Endodermal cell (in vitro differentiated cells): ENCODE measurements at places on chromosomes 1 and 21.

GRCh38 chr1:54866801-54867716 is 19.9 kb downstream of the DHCR24 start:
- no peaks in the 10 kb centered on the region for H3K27me3 ChIP-seq
- peaks cover 96% of the 10 kb centered on the region for H3K36me3 ChIP-seq
- no peak overlapping the region for H3K27ac ChIP-seq
- peak; percentile 40 for DNase-seq
- no peaks in the 10 kb centered on the region for H3K4me1 ChIP-seq

- DNase-seq: peak; percentile 5
- no peak overlapping the region for H3K4me3 ChIP-seq
- no peaks in the 10 kb centered on the region for H3K27me3 ChIP-seq
- H3K36me3 ChIP-seq: peaks cover 13% of the 10 kb centered on the region
- no peak overlapping the region for H3K27ac ChIP-seq
Measured at GRCh38 chr1:155170806-155171205, 2.3 kb downstream of the KRTCAP2 start.

GRCh38 chr1:42784547-42784945 is 245 bp upstream of the TMEM269 start:
- H3K4me1 ChIP-seq: no peaks in the 10 kb centered on the region
- peaks cover 26% of the 10 kb centered on the region for H3K36me3 ChIP-seq
- H3K27ac ChIP-seq: no peak overlapping the region
- no peaks in the 10 kb centered on the region for H3K27me3 ChIP-seq
- no peak for DNase-seq

GRCh38 chr1:152436593-152437496 is 22.8 kb upstream of the CRNN start:
- no peak overlapping the region for H3K4me3 ChIP-seq
- DNase-seq: no peak
- H3K27ac ChIP-seq: no peak overlapping the region

DNA sequence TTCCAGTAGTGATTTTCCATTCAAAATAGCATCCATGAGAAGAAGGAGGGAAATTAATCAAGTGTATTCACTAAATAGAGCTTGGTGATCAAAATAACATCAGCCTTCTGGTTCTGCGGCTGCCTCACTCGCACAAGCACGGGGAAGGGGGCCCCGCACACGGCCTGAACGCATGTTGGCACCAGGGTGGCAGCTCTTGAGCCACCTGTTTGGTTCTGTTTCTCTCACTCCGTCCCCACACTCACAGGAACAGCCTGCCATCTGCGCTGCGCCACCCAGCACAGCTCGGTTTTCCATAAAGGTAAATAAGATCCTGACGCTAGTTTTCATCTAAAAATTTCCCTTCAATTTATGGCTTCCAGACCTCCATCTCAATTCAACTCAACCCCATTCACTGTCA is 49.4 kb downstream of the TIAM1 start:
- no peak overlapping the region for H3K27ac ChIP-seq
- H3K36me3 ChIP-seq: no peaks in the 10 kb centered on the region
- no peaks in the 10 kb centered on the region for H3K27me3 ChIP-seq
- DNase-seq: no peak
- no peak overlapping the region for H3K4me3 ChIP-seq

DNA sequence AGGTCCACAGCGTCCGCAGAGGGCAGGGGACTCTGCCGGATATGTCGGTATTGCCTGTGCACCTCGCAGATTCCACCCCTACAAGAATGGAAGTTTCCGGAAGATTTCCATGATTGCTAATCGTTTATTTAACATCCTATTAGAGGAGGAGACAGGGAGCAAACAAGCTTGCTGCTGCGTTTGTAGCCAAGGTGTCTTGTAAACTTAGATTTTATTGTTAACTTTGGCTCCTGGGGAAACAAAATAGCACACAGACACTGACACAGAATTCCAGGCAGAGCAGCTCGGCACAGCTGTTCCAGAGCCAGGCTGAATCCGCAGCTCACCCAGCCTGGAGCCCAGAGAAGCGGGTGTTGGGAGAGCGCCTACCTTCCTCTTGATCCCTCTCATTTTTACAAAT is 75.7 kb downstream of the AJAP1 start:
- peaks cover 17% of the 10 kb centered on the region for H3K36me3 ChIP-seq
- no peaks in the 10 kb centered on the region for H3K4me1 ChIP-seq
- no peak for DNase-seq
- H3K4me3 ChIP-seq: no peak overlapping the region

DNA sequence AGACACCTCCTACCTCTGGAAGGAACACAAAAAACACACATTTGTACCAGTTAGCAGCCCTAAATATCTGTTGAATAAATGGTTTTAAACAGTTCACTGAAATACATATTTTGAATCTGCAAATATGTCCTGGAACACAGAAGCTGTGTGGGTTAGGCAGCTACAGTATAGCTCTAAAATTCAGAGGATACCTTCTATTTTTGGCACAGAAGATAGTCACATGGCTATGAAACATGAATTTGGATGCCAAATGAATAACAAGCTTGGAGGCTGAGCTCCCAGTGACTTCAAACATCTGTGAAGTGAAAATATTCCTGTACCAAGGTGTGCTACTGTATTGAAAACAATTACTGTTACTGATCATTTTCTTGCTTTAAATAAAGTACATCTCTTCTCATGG is 391.5 kb upstream of the ADGRL2 start:
- H3K27me3 ChIP-seq: no peaks in the 10 kb centered on the region
- H3K4me1 ChIP-seq: no peaks in the 10 kb centered on the region
- no peak for DNase-seq
- H3K4me3 ChIP-seq: no peak overlapping the region
- no peak overlapping the region for H3K27ac ChIP-seq
- H3K36me3 ChIP-seq: no peaks in the 10 kb centered on the region

DNA sequence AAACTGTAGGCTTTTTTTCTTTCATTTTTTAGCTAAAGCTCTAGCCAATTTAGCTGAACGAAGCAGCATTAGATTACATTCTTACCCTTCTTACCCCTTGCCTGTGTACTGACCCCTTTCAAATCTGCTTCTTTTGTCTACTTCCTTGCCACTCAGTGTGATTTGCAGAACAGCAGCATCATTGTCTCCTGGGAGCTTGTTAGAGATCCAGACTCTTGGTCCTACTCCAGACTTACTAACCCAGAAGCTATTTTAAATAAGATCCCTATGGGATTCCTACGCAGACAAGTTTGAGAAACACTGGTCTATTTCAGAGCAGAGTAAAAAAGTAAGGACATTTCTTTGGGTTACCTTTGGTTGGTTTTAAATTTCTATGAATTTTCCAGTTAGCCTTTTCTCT is 13.8 kb downstream of the LRRC39 start:
- no peaks in the 10 kb centered on the region for H3K27me3 ChIP-seq
- no peaks in the 10 kb centered on the region for H3K4me1 ChIP-seq
- H3K4me3 ChIP-seq: no peak overlapping the region
- H3K36me3 ChIP-seq: no peaks in the 10 kb centered on the region
- no peak for DNase-seq
- peak overlapping the region; percentile 70 for H3K27ac ChIP-seq

DNA sequence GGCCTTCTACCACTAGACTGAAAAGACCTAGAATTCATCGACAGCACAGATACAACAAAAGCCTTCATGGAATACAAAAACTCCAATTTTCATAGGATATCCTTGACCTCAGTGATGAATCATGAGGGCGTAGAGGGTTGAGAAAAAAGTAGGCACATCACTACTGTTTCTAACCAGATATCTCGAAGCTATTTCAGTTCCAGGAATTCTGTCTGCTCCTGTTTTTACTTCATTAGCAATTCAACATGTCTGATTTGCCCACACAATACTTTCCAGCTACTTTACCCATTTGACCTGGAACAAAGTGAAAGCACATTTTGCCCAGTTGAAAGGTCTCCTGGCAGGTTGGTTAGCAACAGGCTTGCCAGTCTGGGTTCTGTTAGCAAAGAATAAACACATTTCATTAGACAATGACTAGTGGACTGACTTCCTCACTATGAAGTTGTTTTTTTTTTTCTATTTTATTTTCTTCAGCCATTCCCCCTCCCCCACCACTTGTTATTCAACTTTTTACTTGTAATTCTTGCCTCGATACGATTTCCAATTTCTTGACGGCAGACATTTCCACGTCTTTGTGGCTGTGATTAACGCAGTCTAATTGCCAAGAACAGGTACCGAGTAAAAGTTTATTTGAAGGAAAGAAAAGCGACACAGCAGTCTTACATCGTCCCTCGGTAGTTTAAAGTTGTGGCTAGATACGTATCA is 4.0 kb upstream of the ZBTB18 start:
- H3K4me1 ChIP-seq: peaks cover 13% of the 10 kb centered on the region
- H3K27ac ChIP-seq: peak overlapping the region; percentile 99
- no peaks in the 10 kb centered on the region for H3K36me3 ChIP-seq

DNA sequence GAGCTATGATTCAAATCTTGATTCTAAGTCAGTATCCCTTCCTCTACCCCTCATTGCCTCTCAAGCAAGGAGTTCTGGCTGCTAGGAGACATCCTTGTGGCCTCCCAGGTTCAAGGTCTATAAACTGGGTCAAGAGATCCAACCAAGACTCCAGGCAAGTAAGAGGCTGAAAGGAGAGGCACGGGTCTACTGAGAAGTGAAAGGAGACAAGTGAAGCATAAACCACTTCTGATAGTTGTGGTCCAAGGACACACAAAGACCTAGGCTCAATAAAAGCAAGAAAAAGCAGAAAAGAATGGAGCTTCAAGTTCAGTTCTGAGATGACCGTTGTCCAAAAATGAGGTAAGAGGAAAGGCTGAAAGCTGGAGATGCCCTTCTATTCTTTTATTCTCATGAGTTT is 17.8 kb upstream of the PPP2R5A start:
- peaks cover 5% of the 10 kb centered on the region for H3K4me1 ChIP-seq
- H3K36me3 ChIP-seq: no peaks in the 10 kb centered on the region
- H3K4me3 ChIP-seq: no peak overlapping the region
- no peaks in the 10 kb centered on the region for H3K27me3 ChIP-seq
- H3K27ac ChIP-seq: no peak overlapping the region
- no peak for DNase-seq

GRCh38 chr1:14298806-14299205 is 299.7 kb upstream of the KAZN start:
- peaks cover 3% of the 10 kb centered on the region for H3K27me3 ChIP-seq
- DNase-seq: no peak
- H3K36me3 ChIP-seq: no peaks in the 10 kb centered on the region
- no peak overlapping the region for H3K27ac ChIP-seq
- H3K4me3 ChIP-seq: no peak overlapping the region

- H3K4me1 ChIP-seq: peaks cover 2% of the 10 kb centered on the region
- H3K27ac ChIP-seq: no peak overlapping the region
- no peaks in the 10 kb centered on the region for H3K36me3 ChIP-seq
Measured at GRCh38 chr1:92211166-92211565, 6.5 kb upstream of the C1orf146 start.

DNA sequence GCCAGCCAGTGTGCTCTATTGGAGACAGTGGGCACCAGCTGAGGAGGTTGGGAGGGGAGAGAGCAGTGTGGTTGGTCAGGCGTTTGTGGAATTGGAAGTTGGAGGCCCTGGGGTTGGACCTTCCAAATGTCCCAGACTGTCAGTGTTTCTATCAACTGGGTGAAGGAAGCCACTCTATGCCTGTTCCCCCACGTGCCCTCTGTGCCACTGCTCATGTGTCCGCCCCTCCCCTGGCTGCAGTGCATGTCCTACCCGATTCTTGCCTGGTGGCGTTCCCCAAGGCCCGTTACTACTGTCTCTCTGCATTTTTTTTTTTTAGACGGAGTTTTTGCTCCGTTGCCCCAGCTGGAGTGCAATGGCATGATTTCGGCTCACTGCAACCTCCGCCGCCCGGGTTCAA is 21.1 kb downstream of the ADORA1 start:
- H3K36me3 ChIP-seq: no peaks in the 10 kb centered on the region
- no peak overlapping the region for H3K27ac ChIP-seq
- DNase-seq: peak; percentile 41
- peaks cover 10% of the 10 kb centered on the region for H3K4me1 ChIP-seq
- no peak overlapping the region for H3K4me3 ChIP-seq

DNA sequence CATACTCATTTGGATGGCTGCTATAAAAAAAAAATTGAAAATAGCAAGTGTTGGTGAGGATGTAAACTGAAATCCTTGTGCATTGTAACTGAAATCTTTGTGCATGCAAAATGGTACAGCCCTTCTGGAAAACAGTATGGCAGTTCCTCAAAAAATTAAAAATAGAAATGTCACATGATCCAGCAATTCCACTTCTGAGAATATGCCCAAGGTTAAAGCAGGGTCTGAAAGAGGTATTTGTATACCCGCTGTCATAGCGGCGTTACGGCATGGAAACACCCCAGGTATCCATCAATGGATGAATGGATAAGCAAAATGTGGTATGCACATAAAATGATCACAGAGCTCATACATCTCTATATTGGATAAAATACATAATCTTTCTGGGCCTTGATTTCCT is 116.7 kb downstream of the RUSC1 start:
- no peak for DNase-seq
- H3K4me3 ChIP-seq: no peak overlapping the region
- no peaks in the 10 kb centered on the region for H3K4me1 ChIP-seq
- H3K27me3 ChIP-seq: no peaks in the 10 kb centered on the region

GRCh38 chr1:194052514-194053338 is 866.3 kb upstream of the B3GALT2 start:
- no peak overlapping the region for H3K4me3 ChIP-seq
- H3K27me3 ChIP-seq: no peaks in the 10 kb centered on the region

- no peak overlapping the region for H3K27ac ChIP-seq
- H3K36me3 ChIP-seq: no peaks in the 10 kb centered on the region
- H3K4me1 ChIP-seq: no peaks in the 10 kb centered on the region
- no peak overlapping the region for H3K4me3 ChIP-seq
- no peaks in the 10 kb centered on the region for H3K27me3 ChIP-seq
Measured at GRCh38 chr21:17697473-17697872, 84.8 kb upstream of the BTG3 start.

- H3K36me3 ChIP-seq: peaks cover 73% of the 10 kb centered on the region
- no peak for DNase-seq
- no peaks in the 10 kb centered on the region for H3K27me3 ChIP-seq
- H3K4me3 ChIP-seq: no peak overlapping the region
- H3K27ac ChIP-seq: no peak overlapping the region
- H3K4me1 ChIP-seq: peaks cover 9% of the 10 kb centered on the region
Measured at GRCh38 chr21:32329331-32329730, 30.7 kb downstream of the MRAP start.

GRCh38 chr1:220730486-220730885 is 17.6 kb upstream of the MTARC2 start:
- DNase-seq: no peak
- H3K27me3 ChIP-seq: no peaks in the 10 kb centered on the region
- no peaks in the 10 kb centered on the region for H3K36me3 ChIP-seq
- H3K4me1 ChIP-seq: no peaks in the 10 kb centered on the region

DNA sequence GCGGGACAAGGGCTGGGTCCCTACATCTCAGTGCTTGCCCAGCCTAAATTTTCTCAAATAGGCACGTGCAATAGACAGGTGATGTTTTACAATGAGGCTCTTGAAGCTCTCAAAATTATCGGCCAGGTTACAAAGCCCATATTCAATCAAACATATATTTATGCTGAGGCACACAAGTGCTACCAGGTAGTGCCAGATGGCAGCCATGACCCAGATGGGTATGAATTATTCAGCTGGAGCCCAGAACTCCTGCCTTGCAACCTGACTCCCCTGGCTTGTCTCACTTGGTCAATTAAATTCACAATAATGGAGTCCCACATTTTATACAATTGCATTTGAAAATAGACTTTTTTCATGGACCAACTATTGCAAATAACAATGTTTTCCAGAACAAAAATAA is 12.3 kb upstream of the ADAM30 start:
- no peak overlapping the region for H3K27ac ChIP-seq
- H3K4me3 ChIP-seq: no peak overlapping the region
- DNase-seq: no peak
- H3K27me3 ChIP-seq: no peaks in the 10 kb centered on the region
- peaks cover 9% of the 10 kb centered on the region for H3K36me3 ChIP-seq
